Activated T-helper 1 cell treated with anti-CD3 and anti-CD28 coated beads, Interleukin-2, amount 50 U/mL, for 16 hours (primary cell): ENCODE measurements at places on chromosomes 7 and 10.

DNA sequence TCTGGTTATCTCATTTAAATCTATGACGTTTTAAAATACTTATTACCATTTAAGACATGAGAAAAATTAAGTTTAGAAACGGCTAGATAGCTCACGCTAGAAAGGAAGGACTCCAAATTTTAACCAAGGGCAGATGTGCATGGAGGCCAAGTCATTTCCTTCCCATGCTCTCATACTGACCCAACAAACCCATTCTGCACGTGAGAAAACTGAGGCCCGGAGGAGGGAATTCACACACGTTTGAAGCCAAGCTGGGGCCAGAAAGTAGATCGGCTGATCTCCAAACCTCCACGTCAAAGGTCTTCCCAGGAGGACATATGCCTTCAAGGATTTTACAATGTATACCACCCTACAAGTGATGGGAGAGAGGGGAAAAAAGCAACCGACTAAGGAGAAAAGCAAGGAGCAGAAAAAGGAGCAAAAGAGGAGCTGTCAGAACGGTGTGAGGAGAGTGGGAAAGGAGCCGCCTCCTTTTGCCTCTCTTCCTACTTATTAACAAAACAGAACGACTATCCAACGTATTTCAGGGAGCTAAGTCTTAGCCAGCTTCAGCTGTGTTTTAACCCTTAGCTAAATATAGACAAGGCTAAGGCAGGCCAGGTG is 645 bp upstream of the SIRT1 start:
- no peak for DNase-seq

- DNase-seq: no peak
Observed at GRCh38 chr10:6167456-6167855, 35.3 kb upstream of the PFKFB3 start.

- DNase-seq: no peak
Observed at GRCh38 chr7:20113427-20114027, 103.7 kb downstream of the MACC1 start.

GRCh38 chr10:101246639-101247038 is 17.4 kb upstream of the LBX1 start:
- DNase-seq: no peak

GRCh38 chr7:142948603-142949002 is 9.3 kb downstream of the LLCFC1 start:
- no peak for DNase-seq

DNA sequence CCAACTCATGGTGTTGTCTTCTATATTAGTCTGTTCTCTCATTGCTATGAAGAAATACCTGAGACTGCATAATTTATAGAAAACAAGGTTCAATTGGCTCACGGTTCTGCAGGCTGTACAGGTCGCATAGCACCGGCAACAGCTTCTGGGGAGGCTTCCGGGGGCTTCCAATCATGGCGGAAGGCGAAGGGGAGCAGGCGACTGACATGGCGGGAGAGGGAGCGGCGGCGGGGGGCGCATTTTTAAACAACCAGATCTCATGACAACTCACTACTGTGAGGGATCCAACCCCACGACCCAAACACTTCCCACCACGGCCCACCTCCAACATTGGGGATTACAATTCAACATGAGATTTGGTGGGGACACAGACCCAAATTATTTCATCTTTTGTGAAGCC is 28.7 kb upstream of the GDI2 start:
- DNase-seq: no peak

- DNase-seq: no peak
Observed at GRCh38 chr7:51198654-51199053, 118.0 kb downstream of the COBL start.

- no peak for DNase-seq
Observed at GRCh38 chr7:87886875-87887274, 10.6 kb downstream of the DBF4 start.

- DNase-seq: no peak
Observed at GRCh38 chr10:27388761-27389399, 115.2 kb upstream of the RAB18 start.

DNA sequence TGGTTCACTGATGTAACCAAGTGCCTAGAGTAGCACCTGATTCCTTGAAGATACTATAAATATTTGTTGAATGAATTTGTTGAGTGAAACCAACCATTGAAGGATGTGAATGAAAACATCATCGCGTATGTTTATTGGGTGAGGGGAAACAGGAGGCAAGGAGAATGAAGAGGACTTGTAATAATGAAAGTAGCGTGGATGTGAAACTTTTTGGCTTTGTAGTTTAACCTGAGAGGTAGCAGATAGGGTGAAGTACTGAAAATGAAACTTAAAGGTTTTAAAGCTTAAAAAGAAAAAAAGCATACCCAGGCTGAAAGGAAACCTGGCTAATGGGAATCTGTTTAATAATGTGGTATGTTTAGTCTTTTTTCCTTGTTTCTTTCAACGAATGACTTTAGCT is 5.2 kb downstream of the CCNY start:
- DNase-seq: no peak

DNA sequence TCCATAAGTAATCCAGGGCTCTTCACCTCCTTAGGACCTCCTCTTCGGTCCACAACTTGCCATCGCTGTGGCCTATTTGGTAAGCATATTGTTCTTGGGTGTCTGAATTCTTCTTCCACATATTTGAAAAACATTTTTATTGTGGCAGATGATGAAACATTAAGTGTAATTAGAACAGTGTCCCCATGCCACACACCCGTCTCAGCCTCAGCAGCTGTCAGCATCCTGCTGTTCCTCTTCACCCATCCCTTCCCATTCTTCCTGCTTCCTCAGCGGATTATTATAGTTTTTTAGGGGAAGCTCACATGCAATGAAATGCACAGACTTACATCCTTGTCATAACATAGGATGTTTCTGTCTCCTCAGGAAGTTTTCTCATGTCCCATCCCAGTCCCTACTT is 20.1 kb downstream of the TDRD1 start:
- DNase-seq: no peak

- no peak for DNase-seq
Observed at GRCh38 chr10:61752111-61753011, 89.6 kb downstream of the CABCOCO1 start.

DNA sequence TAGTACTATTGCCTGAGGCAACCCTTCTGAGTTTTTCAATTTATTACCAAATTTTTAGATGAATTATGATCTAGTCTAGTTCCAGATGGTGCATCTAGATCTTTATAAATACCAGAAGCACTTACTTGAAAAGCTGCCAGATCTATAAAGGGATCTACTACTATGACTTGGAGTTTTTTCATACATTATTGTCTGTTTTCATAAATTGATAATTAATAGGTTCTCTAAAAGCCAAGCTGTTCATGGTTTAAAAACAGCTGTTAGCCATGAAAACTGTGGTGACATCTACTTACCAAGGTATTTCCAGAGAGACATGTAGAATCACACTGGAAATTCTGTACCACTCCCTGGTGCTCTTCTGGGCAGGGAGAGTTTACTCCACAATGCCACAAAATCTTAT is 786.5 kb upstream of the C7orf33 start:
- no peak for DNase-seq

- no peak for DNase-seq
Observed at GRCh38 chr7:107884066-107884818, 6.7 kb upstream of the DLD start.

- no peak for DNase-seq
Observed at GRCh38 chr10:119555178-119555784, 12.8 kb upstream of the RGS10 start.

DNA sequence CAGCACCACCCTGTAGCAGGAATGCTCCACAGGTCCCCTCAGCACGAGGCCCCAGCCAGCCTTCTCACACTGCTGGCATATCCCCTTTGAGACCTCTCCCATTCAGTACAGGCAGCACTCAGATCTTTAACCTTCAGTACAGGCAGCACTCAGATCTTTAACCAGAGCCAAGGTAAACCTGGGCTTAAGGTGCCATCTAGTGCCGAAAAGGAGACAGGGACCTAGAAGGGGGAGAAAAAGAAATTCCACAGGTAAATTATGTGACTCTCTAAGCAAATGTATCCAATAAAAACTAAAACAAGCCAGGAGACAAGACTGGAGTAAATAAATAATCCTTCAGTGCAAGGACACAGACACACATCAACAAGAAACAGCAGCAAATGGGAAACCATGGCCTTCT is 358.6 kb downstream of the PTPRN2 start:
- DNase-seq: no peak

DNA sequence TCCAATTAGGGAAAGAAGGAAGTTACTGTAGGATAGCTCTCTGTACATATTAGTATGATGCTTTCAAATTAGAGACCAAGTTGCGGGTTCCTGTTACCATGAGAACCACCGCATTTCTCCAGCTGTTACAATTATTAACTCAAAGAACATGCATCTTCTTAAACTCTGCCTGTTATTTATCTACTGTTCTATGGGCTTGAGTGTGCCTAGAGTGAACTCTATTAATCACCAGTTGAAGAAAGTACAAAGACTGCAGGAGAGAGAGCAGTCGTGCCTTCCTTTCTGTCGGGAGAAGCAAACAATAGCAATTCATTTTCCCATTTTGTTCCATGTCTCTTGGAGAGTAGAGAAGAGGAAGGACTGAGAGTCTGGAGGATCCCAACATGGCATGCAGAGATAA is 1071.2 kb downstream of the TYW1 start:
- DNase-seq: no peak

- no peak for DNase-seq
Observed at GRCh38 chr7:115976651-115977050, 53.9 kb downstream of the TFEC start.

DNA sequence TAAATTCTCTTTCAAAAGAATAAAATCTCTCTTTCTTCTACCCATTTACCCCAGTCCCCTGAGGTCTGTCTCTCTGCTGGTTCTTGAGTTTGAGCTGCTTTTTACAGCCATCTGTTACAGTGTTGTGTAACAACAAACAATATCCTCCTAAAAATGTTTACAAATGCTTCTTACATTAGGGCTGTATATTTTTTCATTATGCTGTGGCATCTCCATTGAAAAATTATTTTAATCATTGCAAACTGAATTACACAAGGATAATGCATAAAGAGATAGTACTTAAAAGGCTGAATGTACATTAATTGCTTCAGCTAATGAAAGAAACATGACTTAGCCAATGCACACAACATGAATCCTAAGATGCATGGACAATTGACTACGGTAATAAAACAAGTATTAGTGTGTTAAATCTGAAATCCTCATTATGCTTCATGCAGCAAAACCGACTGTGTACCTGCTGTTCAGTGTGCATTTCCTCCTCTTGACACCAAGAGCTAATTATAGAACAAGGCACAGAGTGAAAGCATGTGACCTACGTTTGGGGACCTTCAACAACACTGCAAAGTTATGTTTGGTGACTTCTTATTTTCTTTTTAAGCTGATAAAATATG is 181.7 kb upstream of the RHOBTB1 start:
- DNase-seq: no peak

- no peak for DNase-seq
Observed at GRCh38 chr10:50420196-50420595, 168.9 kb upstream of the ASAH2 start.

- no peak for DNase-seq
Observed at GRCh38 chr10:121608469-121609190, 10.4 kb upstream of the FGFR2 start.

DNA sequence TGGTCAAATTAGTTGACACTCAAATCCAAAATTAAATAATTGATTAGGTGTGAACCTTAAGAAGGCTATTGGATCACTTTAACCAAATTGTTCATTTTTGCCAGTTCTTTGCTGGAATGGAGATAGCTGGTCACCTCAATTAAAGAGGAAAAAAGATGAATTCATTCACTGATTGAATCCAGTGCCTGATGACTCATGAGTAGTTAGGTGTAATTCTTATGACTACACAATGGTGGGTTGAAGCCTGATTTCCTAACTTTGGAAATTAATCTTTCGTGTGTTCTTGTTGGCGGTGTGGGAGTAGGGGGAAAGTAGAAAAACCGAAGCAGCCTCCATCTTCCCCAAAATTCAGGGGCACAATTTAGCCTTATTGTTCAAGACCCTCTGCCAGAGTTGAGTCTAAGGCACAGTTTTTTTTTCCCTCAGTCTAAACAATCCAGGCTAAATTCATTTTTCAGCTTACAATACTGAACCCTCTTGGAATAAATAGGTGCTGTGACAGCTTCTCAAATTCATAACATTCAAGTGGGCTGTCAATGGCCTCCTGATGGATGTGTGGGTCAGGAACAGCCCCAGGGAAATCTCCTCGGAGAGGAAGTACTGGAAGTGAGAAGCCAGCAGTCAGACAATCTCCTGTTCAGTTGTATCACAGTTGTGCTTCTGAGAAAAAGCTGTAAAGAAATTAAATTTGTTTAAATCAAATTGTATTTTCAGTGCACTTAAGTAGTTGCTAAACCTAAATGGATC is 356.6 kb downstream of the BBS9 start:
- no peak for DNase-seq

- no peak for DNase-seq
Observed at GRCh38 chr7:36090976-36091873, 61.8 kb upstream of the EEPD1 start.

GRCh38 chr10:110643653-110644597 is at the start of gene RBM20:
TSS of gene RBM20 (plus strand) at chr10:110644336. CDS start at chr10:110644455, 119 bp downstream.
- no peak for DNase-seq

DNA sequence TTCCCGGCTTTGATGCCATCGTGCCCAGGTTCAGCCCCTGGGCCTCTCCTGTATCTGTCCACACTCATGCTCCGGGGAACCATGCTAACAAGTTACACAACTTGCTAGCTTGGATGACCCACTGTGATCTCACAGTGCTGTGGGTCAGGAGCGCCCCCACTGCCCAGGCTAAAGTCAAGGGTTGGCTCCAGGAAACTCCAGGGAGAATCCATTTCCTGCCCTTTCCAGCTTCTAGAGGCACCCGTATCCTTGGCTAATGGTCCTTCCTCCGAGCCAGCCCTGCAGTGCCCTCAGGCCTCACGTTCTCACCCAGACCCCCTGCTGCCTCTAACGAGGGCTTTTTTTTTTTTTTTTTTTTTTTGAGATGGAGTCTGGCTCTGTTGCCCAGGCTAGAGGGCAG is 19.5 kb downstream of the AMZ1 start:
- no peak for DNase-seq

DNA sequence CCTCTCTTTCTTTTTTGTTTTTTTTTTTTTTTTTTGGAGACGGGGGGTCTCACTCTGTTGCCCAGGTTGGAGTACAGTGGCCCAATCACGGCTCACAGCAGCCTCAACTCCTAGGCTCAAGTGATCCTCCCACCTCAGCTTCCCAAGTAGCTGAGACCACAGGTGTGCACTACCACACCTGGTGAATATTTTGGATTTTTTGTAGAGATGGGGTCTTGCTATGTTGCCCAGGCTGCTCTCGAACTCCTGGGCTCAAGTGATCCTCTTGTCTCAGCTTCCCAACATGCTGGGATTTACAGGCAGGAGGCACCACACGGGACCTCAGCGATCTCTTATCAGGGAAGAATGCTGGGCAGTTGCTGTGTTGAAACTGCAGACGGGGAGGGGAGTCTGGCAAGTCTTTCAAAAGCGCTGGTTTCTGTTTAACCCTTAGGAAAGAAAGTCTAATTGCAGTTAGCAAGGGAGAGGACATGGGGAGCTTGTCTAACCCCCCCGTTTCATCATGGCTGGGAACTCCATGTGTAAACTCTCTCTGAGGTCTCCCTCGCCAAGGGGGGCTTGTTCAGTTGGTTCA is 39.6 kb upstream of the LMTK2 start:
- no peak for DNase-seq

GRCh38 chr10:70343312-70343711 is 39.1 kb downstream of the LRRC20 start:
- DNase-seq: no peak
